HCEC 1CT (cell line): ENCODE measurements at places on chromosomes 7 and 10.

DNA sequence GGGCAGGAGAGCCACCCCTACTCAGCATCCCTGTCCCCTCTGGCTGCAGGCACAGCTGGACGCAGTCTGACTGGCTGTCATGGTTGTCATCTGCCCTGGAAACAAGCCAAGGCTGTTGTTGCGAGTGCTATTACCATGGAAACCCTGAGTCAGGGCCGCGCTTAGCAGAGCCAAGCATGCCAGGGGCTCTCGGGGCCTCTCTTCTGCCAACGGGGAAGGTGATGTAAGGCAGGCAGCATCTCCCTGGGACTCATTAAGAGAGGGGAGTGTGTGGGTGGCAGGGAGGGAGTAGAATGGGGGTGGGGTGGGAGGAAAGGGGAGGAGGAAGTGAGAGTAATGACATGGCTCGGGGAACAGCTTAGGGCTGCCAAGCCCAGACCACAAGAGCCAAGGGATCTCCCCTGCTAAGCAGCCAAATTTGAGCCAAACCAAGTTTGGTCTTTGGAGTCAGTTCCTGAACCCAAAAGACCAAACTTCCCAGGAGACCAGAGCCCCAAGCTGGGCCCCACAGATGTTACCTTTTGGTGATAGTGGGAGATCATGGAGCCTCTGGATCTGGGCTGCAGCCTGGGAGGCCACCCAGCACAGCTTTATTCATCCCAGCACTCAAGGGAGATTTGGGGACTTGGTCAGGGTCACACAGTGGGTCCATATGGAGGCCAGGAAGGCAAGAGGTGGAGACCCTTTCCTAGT is 67.6 kb downstream of the TMEM130 start:
- no peak for DNase-seq

DNA sequence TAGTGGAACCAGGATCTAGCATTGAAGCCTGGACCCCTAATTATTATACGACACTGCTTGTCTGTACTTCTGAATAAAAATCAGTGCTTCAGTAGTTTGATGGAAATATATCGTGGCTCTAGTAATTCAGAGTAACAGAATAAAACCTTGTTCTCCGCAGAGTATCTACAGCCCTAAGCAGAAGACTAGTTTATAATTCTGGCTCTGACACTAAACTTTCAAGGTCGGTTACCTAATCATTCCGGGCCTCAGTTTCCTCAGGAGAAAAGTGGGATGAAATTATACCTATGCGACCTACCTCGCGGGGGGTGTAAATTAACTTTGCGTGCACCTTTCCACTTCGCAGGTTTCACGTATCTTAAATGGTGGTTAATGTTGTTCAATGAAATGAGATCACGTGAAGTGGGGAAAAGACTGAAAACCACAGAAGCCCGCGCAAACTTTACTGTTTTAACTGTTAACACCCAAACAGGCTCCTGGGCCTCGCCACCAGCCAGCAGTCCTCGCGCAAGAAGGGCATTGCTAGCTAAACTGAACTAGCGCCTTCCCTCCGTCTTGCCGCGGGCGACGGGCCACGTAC is 615 bp downstream of the THAP5 start:
- no peak for DNase-seq

DNA sequence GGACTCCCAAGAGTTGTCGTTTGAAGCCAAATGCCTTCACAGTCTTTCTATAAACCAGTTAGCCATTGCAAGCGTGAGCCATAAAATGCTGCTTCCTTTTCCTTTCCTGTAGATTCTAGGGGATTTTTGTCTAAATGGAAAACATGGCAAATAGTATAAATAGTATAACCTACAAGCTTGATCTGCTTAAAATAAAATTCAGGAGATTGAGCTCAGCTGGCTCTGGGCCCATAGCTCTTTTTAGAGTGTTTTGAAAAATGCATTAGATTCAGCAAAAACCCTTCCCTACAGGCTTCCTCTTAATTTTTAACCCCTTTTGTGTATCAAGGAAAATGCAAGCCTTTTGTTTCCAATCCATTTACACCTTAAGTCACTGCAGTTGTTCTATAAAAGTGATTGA is 190.1 kb upstream of the GDF10 start:
- no peak for DNase-seq

- DNase-seq = no peak
These were observed 157.6 kb upstream of the LANCL2 start for GRCh38 chr7:55207436-55208125.

GRCh38 chr7:121002-121785 is 71.2 kb upstream of the FAM20C start:
- no peak for DNase-seq

DNA sequence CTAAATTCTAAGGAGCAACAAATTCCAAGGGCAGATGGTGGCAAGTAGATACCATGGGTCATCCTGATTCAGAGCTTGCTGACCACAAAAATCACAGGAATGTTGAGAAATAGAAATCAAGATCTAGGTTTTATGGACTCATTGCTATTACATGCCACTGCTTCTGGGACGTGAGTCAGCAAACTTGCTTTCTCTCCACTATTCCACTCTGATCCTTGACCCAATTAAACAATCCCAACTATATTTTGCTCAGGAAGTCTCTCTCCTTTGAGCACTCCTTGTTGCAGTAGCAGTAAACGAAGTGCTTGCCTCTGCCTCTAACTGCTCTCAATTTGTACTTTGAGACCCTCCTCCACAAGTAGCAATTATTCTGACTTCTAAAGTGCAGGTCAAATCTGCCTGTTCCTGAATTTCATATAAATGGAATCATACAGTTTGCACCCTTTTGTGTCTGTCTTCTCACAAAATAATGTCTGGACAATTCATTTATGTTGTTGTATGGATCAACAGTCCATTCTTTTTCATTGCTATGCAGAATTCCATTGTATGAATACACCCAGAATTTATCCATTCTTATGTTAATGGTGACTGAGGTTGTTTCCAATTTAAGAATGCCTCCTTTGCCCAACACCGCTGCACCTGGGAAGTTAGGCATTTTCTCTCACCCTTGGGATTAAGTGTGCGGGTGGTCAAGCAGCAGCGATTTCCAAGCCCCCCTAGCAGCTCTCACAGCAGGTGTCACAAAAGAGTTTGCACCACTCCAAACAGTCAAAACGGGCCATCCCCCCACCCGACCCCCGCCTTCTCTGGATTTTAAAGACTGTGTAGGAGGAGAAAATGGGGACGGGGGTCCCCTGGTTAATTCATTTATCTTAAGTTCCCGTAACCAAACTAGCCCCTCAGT is 35.9 kb downstream of the ACSM6 start:
- peak; percentile 100 for DNase-seq

DNA sequence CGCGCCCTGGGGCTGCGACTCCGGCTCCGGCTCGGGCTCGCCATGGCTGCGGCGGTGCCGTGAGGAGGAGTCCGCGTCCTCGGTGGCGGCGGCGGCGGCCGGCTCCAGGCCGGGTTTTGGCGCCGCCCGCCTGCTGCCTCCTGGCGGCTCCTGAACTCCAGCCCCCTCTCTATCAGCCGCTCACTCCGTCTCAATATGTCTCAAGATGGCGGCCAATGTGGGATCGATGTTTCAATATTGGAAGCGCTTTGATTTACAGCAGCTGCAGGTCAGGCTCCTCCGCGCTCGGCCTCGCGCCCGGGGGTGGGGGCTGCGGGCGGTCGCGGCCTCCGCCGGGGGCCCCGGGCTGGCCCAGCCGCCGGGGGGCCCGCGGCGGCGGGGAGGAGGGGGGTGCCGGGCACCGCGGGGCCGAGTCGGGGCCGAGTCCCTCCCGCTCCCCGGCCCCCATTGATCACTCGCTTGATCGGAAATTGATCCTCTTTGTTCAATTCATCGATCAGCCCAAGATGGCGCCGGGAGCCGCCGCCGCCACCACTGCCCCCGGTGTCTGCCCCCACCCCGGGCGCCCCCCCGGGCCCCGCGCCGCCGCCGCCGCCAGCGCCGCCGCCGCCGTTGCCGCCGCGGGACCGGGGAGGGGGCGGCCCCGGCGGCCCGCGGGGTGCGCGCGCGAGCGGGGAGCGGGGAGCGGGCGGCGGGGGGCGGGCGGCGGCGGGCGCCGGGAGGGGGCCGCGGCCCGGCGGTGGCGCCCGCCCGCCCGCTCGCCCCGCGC is 1.4 kb upstream of the CUX1 start:
- DNase-seq = peak; percentile 84

GRCh38 chr10:24006741-24007140 is 202.2 kb upstream of the KIAA1217 start:
- DNase-seq = no peak

DNA sequence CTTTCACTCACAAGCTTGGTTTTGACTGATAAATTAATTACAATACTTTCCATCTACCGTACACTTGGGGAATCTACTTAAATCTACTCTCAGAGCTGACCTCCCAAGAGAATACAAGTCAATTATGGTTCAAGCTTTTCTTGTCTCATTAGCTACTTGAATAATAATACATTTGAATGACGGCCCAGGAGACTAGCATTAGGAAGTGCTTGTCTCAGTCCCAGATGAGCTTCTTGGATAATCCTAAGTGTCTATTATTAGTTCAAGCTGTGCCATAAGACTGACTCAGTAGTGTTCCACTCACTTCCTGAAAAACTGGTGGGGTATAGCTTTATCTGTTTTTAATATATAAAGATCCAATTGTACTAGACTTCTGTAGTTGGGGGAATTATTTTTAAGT is 100.2 kb downstream of the GNAT3 start:
- DNase-seq = peak; percentile 59

DNA sequence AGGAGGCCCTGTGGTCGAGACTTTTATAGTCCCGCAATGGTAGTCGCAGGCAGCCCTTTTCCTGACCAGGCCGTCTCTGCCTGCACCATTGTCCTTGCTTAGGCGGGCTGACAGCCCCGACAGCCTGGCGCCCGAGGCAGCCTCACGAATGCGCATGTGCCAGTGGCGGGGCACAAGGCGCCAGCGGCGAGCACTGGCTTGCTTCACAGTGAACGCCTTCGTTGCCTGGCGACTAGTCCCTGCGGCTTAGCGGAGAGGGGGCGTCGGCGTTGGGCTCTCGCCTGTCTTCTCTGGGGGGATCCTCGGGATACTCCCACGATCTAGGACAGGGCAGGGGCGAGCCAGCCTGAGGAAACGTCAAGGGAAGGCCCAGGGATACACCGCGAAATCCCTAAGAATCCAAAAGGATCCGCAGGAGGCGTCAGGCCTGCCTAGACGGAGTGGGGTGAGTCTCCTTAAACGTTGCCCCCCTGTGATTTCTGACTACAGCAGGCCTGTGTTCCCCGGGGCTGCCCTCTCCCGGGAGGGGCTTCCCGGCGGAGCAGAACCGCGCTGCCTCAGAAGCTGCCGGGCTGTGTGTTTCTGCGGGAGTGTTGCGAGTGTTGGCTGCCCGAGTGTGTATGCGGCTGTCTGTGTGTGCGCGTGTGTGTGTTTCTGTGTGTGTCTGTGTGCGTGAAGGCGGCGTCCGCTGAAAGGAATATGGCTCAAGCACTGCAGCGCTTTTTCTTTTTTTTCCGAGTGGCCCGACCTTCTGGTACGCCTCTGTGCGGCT is 20.5 kb upstream of the ZNF273 start:
- no peak for DNase-seq

GRCh38 chr7:17516771-17517170 is 218.3 kb downstream of the AHR start:
- peak; percentile 82 for DNase-seq

GRCh38 chr10:19958787-19959186 is 142.6 kb downstream of the PLXDC2 start:
- DNase-seq = no peak

- DNase-seq = no peak
These were observed 249.2 kb upstream of the ZNF32 start for GRCh38 chr10:43897765-43898419.

DNA sequence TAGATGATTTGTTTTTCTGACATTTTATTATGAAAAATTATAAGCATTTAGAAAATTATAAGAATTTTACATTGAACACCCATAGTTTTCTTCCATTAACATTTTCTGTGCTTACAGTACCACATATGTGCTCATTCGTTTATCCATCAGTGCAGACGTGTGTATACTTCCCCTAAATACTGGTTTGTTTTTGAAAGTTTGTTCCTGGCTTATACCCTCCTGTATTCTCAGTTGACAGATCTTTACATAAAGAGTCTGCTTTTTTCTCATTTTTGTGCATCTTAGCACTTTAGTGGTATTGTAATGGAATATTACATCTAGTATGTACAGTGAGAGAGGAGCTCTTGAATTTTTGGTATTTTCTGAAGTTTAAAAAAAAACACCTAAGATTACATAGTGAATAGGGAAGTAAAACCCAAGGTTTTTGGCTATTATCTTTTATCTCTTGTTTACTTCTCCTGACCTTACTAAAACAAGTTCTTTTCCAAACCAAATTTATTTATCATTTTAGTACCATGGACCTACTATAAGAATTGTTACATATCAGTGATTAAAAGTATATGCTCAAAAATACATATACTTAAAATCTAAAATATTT is 8.1 kb downstream of the DLD start:
- DNase-seq = no peak

DNA sequence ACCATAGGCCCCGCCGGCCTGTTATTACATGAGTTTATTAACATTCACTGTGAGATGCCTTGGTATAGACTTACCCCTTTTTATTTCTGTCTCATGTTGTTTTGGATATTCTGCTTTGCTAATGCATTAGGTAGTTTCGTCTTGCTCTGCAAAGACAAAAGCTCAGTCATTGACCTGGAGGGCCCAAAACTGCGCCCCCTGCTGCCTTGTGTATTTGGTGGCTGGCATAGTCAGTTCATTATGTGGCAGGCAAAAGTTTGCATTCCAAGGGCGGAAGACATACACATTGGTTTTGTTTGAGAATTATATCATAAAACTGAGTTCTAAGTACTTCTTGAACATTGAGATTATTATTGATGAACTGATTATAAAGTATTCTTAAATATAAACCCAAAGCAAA is 372.5 kb downstream of the SDK1 start:
- no peak for DNase-seq

GRCh38 chr7:134714470-134715205 is 64.8 kb upstream of the CALD1 start:
- no peak for DNase-seq

DNA sequence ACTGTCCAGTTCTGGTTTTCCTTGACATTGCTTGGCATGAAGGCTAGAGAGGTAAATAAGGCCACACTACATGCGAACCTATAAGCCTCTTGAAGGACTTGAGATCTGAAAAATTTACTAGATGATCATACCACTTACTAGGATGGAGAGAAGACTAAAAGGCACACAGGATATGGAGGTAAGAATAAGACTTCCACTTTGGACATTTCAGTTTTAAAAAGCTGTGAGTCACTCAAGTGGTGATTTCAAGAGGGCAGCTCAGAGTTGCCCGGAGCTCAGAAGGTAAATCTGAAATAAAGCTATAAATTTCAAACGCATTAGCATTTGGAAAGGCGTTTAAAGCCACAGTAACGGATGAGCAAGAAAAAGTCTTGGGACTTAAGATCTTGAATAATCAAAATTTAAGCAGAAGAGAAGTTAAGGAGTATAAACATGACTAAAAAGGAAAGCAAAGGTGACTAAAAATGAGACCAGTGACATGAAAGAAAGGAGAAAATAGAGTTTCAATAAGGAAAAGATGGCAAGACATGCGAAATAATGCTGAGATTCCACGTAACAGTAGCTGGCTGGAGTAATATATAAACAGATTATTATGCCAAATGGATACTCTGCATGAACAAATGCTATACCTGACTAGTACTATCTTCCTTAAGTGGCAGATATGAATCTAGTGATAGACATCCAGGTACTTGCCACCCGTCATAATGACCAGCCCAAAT is 68.3 kb downstream of the SNX13 start:
- no peak for DNase-seq
